ENCODE measurements at places on chromosomes 4 and X.
A peak's percentile ranks its signal among the peaks of the same experiment; 100 is the strongest.

- DNase-seq: no peak
These were observed 195.0 kb upstream of the S100G start for GRCh38 chrX:16454926-16455325.

- DNase-seq: no peak
These were observed 86.7 kb downstream of the KIT start for GRCh38 chr4:54744487-54744886.

DNA sequence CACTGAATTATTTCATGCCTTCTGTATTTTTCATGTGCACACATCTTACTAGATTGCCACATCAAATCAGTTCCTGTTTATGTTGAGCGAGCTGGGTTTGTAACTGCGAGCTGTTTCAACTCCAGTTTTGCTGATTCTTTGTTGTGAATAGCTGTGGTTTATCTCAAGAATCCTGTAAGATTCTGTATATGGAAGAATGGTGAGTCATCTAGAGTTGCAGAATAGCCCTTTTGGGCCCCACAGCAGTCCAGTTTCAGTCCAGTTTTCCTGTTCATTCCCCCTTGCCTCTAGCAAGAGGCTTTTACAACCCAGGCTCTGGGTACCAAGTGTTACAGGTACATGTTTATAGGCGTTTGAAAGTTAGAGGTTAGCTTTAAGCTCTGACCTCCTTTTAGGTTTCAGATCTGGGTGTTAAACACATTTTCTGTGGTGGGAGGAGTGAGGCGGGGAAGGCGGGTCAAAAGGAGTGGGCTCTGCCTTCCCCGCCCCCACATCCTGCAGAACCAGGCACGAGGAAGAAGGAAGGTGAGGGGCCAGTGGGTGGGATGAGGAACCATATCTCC is 32.7 kb downstream of the TBC1D14 start:
- DNase-seq: no peak

DNA sequence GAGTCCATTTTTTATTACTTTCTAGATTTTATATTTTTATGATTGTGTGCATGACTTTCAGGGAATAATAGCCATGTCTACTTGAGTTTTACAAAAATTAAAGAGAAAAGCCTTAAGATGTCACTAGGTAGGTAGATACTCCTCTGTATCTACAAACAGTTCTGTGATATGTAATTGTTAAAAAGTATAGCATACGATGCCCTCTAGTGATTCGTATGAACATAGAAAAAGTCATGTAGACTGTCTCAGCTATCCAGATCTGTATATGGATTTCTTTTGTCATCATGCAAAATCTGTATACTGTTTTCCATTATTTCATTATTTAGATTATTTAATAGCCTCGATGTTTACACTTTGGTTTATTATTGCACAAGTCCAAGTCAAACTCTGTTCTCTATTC is 856.6 kb downstream of the CENPC start:
- DNase-seq: no peak

DNA sequence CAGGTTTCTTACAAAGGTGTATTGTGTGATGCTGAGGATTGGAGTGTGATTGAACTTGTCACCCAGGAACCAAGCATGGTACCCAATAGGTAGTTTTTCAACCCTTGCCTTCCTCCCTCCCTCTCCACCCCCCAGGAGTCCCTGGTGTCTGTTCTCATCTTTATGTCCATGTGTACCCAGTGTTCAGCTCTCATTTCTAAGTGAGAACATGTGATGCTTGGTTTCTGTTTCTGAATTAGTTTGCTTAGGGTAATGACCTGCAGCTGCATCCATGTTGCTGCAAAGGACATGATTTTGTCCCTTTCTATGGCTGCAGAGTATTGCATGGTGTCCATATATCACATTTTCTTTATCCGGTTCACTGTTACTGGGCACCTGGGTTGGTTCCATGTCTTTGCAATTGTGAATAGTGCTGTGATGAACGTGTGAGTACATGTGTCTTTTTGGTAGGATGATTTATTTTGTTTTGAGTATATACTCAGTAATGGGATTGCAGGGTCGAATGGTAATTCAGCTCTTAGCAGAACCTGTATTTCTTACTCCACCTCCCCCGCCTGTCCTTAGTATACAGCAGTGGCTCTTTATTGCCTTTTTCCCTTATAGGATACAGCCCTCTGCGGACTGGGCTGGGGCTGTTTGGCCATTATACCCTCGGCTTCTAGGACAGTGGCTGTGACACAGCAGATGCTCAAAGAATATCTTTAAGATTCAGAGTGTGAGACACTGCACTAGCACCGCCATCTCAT is 145.4 kb downstream of the PTTG2 start:
- no peak for DNase-seq

DNA sequence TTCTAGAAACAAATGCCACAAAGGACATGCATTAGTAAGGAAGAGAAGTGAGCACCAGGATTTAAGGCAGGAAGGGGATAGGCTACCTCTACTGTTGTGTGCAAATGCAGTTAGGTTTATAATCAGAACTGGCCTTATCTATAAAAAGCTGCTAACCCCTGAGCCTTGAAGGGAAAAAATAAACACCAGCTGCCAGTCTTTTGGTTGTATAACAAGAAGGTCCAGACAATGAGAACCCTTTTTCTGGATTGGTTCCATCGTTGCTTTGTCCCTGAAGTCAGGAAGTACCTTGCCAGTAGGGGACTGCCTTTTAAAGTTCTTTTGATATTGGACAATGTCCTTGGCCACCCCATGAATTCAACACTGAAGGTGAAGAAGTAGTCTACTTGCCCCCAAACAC is 126.7 kb upstream of the OTUD4 start:
- DNase-seq: no peak

- DNase-seq: no peak
These were observed 120.7 kb upstream of the TSPAN5 start for GRCh38 chr4:98779088-98779487.

DNA sequence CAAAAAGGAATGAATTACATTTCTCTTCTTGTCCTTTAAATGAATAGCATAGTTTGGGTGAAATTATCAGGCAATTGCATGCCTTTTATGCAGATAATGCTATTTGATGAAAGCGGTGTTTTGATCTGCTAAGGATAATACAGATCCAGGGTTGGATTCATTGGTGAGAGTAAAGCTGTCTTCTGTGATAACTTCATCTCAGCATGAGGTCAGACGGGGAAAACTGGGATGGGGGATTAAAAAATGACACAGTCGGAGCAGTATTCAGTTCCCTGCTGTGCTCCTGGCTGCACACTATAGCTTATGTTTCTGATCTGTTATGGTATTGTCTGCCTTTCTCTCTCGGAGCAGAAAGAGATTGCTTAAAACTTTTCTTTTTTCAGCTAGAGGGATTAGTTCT is 105.9 kb upstream of the TENM3 start:
- no peak for DNase-seq

GRCh38 chr4:19857380-19857779 is 394.3 kb upstream of the SLIT2 start:
- no peak for DNase-seq

DNA sequence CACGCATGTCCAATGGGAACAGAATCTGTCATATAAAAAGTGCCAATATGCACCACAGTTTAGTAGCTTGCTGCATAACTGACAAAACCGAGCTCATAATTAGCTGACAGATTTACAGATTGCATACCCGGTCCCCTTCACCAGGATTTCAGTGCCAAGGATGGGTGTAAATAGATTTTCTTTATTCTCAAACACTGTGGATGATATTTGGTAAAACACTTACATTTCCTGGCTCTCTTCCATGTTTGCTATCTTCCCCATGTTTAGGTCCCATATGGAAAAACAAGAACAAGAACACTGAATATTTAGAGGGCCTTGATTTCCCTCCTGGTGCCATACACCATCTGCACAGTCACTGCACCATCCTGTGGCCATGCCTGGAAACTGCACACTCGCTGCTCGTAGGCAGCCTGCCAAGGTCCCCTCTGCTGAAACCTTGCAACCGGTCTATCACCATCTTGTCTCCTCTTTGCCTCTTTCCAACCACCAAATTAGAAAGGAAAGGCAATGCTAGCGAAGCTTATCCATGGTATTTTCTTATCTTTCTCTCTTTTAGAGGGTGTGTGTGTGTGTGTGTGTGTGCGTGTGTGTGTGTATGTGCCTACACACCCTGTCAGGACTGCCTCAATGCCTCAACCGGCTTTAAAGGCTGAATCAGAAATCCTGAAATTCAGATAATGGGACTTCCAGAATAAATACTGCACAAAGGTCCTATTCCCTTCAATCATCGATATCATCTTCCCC is 124.2 kb upstream of the MBNL3 start:
- DNase-seq: peak; percentile 1

DNA sequence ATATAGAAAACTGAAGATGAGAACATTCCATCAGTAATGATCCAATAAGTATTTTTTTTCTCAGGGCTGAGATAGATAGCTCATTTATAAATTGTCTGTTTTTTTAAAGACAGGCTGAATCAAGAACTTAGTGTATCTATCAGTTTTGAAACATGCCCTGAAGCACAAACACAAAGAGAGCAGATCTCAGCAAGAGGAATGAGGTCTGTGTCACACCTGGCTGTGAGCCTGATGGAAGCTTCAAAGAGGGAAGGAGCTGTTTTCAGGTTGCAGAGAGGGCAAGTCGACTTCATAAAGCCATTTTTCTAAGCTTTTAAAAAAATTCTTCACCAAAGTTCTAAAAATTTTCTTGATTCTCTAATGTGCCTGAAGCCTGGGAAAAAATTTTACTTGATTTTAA is 434.9 kb downstream of the PDGFC start:
- DNase-seq: no peak

DNA sequence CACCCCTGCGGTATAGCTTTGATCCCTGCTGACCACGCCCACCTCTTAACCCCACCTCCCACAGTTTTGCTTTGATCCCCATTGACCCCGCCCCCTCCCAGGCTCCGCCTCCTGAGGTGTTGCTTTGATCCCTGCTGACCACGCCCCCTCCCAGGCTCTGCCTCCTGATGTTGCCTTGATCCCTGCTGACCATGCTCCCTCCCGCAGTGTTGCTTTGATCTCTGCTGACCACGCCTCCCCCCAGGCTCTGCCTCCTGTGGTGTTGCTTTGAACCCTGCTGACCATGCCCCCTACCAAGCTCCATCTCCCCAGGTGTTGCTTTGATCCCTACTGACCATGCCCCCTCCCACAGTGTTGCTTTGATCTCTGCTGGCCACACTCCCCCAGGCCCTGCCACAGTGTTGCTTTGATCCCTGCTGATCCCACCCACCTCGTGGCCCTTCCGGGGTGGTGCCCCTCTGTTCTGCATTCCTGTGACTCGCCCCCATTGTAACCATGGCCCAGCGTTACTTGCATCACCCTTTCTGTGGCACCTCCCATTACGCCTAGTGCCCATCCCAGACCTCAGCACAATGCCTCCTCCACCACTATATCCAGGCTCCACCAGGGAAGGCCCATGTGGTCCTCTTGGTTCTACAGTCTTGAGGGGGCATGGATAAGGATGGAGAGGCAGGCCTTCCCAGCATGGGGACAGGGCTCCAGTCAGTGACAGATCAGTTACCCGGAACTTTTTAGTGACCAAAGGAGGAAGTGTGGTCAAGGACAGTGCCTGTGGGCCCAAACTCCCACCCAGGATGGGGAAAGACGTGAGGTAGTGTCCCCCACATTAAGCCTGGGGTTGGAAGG is 70.8 kb downstream of the ADRA2C start:
- DNase-seq: no peak

DNA sequence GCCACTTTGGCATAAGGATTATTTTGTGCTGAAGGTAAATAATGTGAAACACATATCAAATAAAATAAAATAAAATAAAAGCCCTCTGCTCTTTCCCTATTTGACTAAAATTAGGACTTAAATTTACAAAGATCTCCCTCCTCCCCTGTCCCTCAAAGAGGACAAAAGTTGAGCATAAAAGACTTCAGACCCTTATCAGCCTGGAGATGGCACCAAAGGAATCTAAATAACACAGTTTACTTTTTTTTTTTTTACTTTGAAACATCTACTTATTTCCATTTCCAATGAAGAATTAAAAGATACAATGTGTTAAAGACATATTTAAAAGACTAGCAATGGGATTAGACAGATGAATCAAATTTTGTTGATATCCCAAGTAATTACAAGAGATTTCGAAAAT is 89.7 kb downstream of the EPHA5 start:
- no peak for DNase-seq

GRCh38 chr4:183445097-183445428 is 627 bp downstream of the CDKN2AIP start:
- no peak for DNase-seq

DNA sequence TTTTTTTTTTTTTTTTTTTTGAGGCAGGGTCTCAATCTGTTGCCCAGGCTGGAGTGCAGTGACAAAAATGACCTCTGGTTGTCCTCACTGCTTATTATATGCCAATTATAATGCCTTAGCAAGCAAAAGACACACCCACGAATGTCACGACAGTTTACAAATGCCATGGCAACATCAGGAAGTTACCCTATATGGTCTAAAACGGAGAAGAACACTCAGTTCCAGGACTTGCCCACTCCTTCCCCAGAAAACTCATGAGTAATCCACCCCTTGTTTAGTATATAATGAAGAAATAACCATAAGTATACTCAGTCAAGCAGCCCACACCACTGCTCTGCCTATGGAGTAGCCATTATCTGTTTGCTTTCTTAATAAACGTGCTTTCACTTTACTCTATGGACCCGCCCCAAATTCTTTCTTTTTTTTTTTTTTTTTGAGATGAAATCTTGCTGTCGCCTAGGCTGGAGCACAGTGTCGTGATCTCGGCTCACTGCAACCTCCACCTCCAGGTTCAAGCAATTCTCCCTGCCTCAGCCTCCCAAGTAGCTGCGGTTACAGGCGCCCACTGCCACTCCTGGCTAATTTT is 106.2 kb downstream of the SMIM20 start:
- no peak for DNase-seq

DNA sequence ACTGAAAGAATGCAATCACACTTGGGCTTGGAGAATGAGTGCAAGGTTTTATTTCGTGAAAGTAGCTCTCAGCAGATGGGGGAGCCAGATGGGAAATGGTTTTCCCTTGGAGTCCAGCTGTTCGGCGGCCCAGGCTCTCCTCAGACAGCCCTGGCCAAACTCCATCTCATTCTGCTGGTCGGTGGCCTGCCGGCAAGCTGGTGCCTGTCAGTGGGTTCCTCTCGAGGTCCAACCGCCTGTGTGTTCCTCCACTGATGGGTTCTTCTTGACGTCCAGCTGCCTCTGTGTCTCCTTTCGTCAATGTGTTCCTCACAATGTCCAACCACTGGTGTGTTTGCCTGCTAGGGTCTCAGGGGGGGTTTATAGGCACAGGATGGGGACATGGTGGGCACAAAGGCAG is 80.3 kb downstream of the POU3F4 start:
- DNase-seq: no peak

DNA sequence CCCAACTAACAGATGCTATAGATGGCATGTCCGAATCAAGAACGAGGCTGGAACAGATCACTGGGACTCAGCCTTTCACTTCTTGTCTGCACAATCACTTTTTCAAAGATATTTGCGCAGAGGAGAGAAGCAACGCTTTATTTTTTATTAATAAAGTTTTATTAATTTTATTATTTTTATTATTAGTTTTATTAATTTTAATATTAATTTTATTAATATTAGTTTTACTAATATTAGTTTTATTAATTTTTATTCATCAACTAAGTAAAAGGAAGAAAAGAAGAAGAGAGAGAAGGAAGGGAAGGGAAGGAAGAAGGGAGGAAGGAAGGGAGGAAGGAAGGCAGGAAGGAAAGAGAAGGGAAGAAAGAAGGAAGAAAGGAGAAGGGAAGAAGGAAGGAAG is 236.4 kb upstream of the HHIP start:
- no peak for DNase-seq

GRCh38 chr4:168803732-168804131 is 206.3 kb downstream of the CBR4 start:
- DNase-seq: no peak

GRCh38 chrX:120823556-120823955 is 52.1 kb downstream of the CT47B1 start:
- DNase-seq: no peak
